H9 (cell line): ENCODE measurements at places on chromosomes 11 and 22.

GRCh38 chr11:60791153-60791933 is 6.2 kb downstream of the MS4A10 start:
- no peak for DNase-seq

DNA sequence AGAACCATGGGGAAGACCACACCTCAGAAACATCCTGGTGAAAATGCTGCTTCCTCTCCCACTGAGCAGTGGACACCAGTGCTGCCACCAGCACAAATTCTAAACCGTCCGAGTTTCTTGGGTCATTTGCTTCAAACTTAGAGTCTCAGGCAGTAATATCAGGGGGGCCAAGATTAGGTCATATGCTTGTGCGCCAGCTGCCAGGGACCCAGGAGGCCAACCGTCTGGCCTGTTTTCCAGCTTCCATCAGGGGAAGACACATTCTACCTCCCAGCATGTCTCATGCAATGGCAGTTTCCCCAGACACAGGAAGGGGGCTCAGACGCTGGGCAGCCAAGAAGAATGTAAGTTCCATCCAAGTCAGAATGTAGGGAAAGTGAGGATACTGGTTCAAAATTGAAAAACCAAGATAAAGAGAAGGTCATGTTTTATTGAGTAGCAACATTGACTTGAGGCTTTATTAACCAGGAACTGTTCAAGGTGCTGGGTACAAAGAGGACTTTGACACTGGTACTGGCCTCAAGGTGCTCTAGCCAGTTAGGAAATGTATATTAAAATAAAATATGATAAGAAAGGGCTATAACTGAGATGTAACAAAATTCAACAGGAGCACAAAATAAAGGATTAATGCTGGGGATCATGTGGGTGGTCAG is 59.7 kb upstream of the EED start:
- DNase-seq = no peak

GRCh38 chr11:115523727-115524399 is 19.6 kb upstream of the CADM1 start:
- no peak for DNase-seq

DNA sequence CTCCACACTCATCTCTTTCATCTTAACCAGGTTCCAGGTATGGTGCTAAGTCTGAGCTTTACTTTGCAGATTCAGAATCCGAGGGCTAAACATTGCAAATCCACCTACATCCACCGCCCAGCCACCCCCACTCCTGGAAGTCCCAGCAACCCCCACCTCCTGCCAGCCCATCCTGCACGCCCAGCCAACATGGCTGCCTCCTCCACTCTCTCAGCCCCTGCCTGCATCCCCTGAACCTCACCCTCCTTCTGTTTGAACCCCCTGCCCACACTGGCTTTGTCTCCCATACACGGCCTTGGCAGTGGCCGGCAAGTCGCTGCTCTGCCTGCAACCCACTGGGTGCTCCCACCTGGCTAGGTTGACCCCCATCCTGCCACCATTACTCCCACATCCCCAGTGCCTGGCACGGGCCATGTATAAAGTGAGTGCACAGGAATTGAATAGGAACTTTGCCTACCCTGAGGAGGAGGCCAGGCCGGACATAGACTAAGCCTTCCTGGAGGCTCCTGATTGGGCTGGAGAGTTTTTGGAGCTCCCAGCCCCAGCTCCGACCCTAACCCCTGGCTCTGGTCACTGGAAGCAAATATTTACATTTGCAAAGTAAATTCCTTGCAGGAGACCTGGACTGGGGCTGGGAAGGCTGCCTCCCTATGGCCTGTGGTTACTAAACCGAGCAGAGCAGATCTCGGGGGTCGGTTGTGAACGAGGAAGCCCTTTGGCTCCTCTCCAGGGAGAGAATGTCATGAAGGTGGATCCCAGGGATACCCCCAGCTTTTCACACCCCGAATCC is 14.4 kb downstream of the EMID1 start:
- peak; percentile 47 for DNase-seq

- no peak for DNase-seq
Observed at GRCh38 chr22:44703255-44703870, 1.4 kb downstream of the PRR5 start.

DNA sequence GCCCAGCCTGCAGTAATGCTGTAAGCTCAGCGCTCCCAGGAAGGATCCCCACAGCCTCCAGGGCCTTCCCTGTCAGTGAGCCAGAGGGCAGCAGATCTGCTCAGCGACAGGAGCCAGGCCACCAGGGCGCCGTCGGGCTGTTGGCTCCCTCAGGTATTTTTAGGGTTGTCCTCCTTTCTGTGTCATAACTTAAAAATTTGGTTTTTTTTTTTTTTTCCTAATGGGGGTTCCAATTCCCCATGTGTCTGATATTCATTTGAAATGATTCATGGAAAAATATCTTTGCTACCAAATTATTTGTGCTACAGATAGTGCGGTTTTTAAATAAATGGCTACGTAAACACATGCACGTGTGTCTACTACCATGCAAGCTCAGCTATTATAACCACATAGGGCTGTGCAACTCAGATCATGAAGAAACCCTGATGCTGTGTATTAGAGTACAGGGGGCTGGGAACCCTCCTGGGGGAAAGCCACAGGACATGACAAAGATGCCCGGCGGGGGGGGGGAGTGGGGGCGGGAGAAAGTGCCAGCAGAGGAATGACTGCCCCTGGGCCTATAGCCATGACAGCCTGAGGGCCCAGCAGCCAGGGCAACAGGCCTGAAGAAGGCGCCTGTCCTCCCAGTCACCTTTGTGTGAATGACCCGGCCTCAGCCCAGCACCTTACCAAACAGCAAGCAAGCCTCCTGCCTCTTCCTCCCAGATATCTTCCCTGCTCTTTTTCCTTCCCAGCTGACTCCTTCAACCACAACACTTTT is 89.3 kb downstream of the NAT10 start:
- DNase-seq = peak; percentile 57

- DNase-seq = no peak
Observed at GRCh38 chr22:38881464-38881871, 9.5 kb upstream of the CBX6 start.

GRCh38 chr22:30891781-30892180 is 76.8 kb downstream of the MORC2 start:
- no peak for DNase-seq

DNA sequence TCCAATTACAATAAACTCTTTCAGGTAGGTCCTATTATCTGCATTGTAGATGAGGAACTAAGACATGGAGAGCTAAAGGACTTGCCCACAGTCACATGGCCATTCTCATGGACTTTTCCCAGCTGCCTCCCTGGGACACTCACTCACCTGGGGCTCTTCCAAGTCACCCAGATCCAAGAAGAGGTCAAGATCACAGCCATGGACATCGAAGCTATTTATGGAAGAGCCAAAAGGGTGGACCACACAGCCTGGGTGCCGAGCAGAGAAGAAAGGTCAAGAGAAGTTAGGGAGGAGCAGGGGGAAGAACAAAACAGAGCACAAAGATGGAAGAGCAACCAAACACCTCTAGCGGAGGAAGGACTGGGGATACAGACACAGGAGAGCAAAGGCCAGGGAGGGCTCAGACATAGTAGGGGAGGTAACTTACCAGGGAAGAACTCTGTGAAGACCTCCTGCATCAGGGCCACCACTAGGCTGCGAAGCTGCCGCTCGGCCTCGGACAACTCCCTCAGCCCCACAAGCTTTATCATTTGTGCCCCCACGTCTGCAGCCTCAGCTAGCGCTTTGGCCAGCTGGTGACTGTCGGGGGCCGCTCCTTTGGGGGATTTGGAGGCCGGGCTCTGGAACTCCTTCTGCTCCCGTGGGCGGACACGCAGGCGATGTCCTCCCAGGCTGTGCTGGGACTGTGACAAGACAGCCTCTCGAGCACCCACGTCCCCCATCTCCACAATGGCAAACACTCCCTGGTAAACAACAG is 7.4 kb upstream of the EEF1G start:
- DNase-seq = no peak

GRCh38 chr11:113896156-113896879 is 8.3 kb upstream of the HTR3B start:
- peak; percentile 42 for DNase-seq

DNA sequence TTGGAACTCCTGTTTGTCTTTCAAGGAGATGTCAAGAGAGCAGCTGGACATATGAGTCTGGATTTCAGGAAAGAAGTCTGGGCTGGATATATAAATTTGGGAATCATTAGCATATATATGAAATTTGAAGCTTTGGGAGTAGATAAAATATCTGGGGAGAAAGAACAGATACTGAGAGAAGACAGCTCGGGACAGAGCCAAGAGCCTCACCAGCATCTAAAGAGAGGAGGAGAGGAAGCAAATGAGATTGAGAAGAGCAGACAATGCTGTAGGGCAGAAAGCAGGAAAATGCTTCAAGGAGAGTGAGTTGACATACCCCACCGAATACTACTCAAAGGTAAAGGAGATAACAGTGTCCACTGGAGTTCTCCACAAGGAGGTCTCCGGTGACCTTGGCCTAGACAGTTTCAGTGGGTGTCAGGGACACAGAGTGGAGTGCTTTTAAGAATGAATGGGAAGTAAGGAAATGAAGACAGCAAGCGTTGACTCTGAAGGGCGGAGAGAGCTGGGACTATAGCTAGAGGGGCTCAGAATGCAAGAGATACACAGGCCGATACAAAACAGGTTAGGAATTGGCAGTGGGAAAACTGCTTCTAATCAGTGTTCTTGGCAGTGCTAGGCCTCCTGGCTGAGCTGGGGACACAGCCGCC is 862 bp downstream of the APBB1 start:
- DNase-seq = no peak

DNA sequence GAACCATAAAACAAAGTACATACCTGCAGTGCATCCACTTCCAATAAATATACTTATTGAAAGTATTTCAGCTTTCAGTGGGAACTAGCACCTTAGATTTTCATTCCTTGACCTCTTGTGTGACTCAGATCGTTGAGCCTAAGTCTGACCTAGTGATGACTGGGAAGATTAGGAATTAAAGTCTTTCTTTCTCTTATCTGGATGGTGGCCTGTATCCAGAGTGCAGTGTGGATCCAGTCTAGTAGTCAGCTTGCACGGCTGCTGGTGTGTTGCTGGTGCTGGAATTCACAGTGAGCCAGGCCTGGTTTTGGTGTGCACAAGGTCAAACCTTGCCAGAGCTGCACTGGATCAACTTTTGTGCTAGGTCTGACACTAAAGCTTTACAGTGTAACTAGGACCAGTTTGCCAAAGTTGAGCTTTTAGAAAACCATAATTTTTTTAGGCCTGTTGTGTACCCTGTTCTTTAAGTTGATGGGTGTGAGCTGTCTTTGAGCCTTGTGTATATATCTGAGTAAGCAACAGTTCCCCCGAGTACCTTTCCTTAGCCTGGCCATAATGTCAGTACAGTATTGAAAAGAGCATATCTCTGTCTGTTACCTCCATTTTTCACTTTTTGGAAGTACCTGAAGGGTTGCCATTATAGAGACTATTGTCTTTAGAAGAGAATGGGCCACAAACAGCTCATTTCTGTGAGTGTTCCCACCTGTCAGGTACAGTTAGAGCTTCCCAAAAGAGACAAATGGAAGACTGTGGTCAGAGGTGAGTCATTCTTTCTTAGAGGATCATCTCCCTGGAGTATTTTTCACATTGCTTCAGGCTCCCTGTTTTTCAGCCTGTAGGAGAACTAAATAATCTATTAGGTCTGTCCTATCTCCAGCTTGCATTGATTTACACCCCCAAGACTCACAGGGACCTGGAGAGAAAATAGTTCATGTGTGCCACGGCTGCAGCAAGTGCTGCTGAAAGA is 89.8 kb downstream of the ALX4 start:
- DNase-seq = no peak

- DNase-seq = no peak
Observed at GRCh38 chr11:41222236-41222635, 237.2 kb downstream of the LRRC4C start.
